ENCODE measurements at places on chromosomes 11 and 22. TPM values are rescaled to one million over a fixed set of nuclear protein-coding genes. Genes with fewer than 3 reads are reported as not detected.

DNA sequence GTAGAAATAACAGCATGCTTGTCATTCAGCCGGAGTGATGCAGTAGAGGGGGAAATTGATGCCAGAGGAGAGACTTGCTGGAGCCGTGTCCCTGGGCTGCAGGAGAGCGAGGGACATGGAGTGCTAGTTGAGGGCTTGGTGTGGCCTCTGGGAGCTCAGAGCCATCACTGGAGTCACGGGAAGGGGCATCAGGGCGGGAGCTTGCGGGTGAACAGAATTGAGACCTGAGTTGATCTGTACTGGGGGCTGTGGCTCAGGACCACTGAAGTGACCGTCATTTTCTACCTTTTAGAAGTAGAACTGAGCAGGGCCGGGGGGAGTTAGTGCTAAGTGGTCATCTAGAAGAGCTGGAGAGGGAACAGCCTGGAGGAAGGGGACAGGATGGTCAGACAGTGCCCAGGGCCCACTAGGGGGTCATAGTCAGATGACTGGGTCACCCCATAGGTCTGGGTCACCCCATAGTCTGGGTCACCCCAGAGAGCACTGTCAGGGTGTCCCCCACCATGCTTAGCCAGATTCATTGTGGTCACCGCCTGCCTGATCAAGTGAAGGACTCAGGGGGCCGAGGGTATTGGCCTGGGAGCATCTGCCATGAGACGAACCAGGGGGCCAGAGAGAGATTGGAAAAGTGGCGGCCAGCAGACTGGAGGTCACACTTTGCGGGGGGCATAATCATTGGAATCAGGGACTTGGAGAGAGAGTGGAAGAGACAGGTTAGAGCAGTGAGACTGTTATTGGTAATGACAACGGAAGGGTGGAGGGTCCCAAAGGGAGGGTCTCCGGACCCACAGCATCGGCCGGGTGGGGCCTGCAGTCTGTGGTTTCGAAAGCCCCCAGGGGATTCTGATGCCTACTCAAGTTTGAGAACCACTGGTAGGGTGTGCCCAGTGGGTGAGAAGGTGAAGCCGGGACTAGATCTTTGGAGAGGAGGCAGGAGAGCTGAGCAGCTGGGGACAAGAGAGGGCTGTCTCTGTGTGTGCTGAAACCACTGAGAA lies 15.2 kb downstream of the RIBC2 start:
- no peak for DNase-seq

- no peak for DNase-seq
Observed at GRCh38 chr11:134792044-134792443, 380.0 kb upstream of the B3GAT1 start.

DNA sequence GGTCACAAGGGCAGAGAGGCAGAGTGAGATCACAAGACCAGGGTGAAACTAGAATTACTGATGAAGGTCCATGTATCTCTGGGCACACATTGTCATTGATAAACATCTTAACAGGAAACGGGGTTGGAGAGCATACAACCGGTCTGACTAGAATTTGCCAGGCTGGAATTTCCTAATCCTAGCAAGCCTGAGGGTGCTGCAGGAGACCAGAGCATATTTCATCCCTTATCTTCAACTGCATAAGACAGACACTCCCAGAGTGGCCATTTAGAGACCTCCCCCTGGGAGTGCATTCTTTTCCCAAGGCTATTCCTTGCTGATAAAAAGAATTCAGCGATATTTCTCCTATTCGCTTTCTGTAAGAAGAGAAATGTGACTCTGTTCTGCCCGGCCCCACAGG lies 84.6 kb upstream of the IZUMO1R start:
- no peak for DNase-seq

DNA sequence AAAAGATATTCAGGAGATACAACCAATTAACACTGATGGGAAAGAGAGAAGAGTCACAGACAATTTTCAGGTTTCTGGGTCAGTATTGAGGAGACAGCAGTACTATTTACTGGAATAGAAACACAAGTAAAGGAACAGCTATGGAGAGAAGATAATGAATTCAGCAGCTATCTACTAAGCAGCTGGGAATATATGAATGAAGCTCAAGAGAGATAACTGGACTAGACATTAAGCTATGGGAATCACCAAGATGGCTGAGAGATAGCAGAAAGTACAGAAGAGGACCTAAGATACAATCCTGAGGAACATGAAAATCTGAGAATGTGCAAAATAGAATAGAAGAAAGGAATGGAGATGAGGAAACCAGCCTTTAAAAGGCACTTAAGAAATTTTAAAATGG lies 15.9 kb downstream of the ALG9 start:
- no peak for DNase-seq

- DNase-seq = peak; percentile 82
Observed at GRCh38 chr11:63710476-63711217, 29.3 kb downstream of the RTN3 start.

DNA sequence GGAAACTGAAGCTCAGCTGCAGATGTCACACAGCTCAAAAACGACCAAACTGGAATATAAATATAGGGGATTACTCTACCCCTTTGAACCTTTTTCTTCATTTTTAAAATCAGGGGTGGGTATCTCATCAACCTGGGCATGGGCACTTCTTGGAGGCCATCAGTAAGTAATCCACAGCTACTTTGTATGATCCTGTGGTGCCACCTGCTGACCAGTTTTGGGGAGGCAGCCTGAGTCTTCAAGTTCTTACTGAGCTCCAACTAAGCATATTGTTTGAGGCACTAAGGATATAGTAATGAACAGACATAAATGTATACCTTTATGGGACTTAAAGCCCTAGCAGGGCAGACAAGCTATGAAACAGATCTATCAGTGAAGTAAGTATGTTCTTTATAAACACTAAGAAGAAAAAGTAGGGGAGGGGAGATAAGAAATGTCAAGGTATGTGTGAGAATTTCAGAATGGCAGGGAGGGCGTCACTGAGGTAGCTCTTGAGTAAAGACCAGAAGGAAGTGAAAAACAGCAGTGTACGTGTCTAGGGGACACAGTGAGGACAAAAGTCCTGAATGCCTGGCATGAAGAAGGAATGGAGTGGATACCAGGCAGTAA lies 18.4 kb downstream of the TUB start:
- DNase-seq = peak; percentile 84

ADORA2A gene
- 0.77 TPM for total RNA-seq

DNA sequence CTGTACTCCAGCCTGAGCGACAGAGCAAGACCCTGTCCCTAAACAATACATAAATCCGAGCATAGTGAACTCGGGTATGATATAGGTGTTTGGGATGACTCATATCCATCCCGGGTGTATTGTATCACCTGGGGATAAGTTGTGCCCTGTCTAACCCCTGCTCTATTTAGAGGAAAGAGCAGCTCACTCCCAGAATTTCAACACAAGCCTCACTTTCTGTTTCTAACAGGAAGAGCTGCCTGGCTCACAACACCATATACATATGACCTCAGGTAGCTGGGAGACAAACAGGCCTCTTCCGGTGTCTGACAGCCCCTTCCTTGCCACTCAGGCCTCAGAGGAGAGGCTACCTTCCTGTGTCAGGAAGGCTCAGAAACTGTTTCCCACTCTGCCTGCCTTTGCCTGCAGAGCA lies 9.9 kb upstream of the MICALL1 start:
- no peak for DNase-seq

OR5I1 gene
- total RNA-seq = not detected

DGCR6L gene
- total RNA-seq = 51.1 TPM

CABP7 gene
- total RNA-seq = not detected

GRCh38 chr11:57920971-57921370 lies 102.7 kb upstream of the OR9Q1 start:
- DNase-seq = no peak

DNA sequence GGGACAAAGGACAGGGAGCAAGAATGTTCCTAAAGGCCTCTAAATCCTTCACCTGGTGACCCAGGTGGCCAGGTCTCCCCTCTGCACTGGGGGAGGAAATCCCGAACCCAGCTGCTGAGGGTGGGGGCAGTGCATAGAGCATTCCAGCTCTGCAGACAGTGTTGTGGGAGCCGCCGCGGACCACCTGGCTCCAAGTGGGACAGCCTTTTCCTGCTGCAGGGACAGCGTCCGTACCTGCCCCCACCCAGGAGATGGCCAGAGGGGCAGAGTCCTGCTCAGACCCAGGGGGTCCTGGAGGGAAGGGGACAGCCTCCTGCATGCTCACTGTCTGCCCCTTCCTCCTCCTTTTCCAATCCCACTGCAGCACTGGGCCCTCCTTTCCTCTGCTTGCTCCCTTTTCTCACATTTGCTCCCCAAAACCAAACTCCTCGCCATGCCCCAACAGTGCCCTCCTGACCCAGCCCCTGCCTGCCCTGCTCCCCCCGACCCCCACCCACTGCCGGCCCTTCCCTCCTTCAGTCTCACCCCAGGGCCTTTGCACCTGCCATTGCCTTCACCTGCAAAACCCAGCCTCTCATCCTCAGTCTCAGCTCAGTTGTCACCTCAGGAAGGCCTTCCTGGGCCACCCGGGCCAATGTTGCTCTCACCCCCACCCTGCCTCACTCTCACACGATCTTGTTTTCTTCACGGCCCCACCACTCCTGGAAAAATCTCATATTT lies 12.8 kb downstream of the PNPLA5 start:
- no peak for DNase-seq

DNA sequence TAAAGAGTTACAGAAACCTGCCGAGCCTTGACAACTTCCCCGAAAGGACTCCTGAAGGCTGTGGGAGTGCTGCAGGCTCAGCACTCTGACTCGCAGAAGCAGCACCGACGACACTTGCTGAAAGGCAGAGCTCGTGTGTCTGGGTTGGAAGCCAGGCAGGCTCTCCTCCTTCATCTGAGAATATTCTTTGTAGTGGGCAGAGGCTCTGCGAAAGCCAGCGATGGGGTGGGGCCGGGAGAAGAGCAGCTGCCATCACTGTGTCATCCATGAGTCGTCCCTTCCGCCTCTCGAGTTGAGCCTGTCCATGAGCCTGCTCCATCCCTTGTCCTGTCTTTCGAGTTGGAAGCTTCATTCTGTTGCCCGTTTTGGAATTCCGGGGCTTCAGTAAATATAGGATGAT lies 11.9 kb downstream of the GLB1L2 start:
- DNase-seq = no peak

- no peak for DNase-seq
Observed at GRCh38 chr11:18769802-18770456, 21.7 kb downstream of the PTPN5 start.

GRCh38 chr11:4882543-4882942 lies 843 bp downstream of the OR51T1 start:
- DNase-seq = no peak

GRCh38 chr11:40230821-40231220 lies 1228.6 kb downstream of the LRRC4C start:
- DNase-seq = no peak

DNA sequence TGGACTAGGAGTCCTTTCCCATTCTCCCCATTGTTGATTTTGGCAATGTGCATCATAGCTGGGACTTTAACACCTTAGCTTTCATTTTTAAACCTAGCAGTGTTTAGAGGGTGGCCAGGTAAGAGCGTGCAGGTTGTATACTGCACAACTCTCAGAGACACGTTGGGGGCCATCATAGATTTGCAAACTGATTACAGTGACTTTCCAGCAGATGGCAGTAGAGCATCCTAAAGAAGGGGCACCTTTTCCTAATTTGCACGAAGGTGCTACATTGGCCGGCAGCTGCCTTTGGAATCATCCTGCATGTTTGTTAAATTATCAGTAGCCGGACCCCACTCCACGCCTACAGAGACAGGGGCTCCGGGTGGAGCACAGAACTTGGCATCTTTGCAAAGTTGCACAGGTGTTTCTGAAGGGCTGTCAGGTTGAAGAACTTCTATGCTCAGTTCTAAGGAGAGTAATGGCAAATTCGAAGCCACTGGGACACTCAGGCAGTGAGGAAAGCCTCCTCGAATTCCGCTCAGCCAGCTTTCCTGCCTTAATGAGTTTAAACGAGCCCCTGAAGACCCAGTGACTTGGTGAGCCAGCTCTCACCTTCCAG lies 7.7 kb downstream of the LHFPL7 start:
- peak; percentile 46 for DNase-seq

DNA sequence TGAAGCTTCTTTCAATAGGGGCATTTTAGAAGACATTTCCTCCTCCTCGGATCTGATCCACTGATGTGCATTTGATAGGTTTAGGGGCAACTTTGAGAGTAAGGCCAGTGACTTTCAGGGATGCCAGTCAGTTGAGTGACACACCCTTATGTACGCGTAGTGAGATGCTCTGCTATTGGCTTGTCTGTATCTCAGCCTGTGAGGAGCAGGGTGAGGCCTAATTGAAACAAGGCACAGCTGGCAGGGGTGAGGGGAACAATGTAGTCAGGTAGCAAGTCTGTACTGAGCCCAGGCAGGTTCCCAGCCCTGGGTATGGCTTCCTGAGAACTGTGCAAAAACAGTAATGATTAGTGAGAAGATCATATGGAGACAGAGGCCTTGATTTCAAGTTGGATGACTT lies 61.5 kb downstream of the STIM1 start:
- no peak for DNase-seq

DNA sequence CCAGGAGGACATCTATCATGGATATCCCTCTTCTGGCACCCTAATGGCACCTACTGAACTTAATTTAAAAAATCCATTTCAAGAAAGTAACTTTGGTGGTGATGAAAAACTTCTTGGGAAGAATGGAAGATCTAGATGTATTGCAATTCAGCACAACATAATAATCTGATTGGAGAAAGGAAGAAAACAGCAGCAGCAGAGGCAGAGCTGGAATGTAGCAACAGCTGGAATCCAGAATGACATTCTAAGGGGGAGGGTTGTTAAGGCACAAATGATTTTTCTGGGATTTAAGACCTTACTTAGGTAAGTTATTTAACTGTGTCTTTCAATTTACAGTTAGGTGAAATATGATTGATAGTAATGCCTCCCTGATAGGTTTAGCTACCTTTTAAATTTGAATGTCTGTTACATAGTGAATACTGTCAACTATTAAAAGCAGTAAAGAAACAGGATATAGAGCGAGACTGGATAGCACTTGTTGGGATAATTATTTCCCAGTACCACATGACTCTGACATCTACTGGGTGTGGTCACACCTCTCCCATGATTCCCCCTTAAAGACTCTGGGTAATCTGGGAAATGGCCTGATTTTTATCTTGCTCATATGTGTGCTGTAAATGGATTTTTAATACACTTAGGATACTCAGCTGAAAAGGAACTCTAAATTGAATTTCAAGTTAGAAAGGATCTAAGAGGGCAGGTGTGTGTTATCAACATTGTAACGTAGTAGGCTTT lies 11.7 kb downstream of the CAPRIN1 start:
- no peak for DNase-seq

DNA sequence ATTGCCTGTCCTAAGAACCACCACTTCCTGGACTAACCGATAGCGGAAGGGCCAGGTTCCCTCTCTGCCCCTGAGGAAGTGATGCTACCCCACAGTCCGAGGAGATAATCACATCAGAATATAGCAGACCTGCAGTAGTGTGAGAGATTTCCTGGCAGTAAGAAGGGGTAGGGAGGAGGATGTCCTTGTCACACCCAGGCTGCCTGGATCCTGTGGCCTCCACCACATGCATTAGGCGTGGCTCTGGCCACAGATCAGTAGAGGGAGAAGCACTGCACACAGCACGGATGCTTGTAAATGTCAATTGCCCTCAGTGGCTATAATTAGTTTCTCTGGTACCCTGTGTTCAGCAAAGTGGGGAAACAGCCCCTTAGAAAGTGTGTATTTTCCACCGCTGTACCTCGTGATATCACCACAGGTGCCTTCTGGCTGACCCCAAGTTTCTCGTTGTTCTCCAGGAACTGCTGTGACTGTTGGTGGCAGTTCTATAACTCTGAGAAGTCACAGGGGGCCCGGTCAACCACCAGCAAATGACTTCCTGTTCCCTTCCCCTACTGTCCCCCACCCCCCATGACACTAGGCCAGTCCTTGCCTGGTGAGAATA lies 61.8 kb downstream of the UBASH3B start:
- no peak for DNase-seq

GLYAT gene
- total RNA-seq = not detected

GRCh38 chr11:107757661-107758060 lies 45.8 kb upstream of the SLN start:
- no peak for DNase-seq

VSIG2 gene
- total RNA-seq = not detected

GRCh38 chr22:25051983-25052710 lies 99.6 kb downstream of the KIAA1671 start:
- no peak for DNase-seq

Data from fibroblast of lung (primary cell).